Stimulated activated CD8-positive, alpha-beta memory T cell treated with anti-CD3 and anti-CD28 coated beads, Interleukin-15, amount 100 ng/mL, for 24 hours (primary cell): ENCODE measurements at places on chromosomes 2 and 18.

GRCh38 chr2:203804764-203805485 is 62.6 kb upstream of the CTLA4 start:
- DNase-seq: no peak

- DNase-seq: no peak
These were observed 39.4 kb upstream of the ZNF397 start for GRCh38 chr18:35201256-35201931.

DNA sequence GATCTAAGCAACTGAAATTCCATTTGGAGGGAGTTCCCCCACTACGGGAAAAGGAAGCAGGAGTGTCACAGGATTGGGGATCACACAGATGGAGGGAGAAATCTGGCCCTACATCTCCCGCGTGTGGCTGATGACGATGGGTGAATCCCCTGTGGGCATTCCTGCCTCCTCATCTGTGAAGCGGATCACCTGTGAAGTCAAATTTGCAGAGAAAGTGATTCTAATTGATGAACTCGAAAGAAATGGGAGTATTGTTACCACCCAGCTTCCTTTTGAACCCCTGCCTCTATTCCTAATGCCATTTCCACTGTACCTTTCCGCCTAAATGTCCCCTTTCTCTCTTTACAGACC is 92.0 kb downstream of the CMPK2 start:
- no peak for DNase-seq

- DNase-seq: no peak
These were observed 27.1 kb downstream of the DAPL1 start for GRCh38 chr2:158822193-158822592.

DNA sequence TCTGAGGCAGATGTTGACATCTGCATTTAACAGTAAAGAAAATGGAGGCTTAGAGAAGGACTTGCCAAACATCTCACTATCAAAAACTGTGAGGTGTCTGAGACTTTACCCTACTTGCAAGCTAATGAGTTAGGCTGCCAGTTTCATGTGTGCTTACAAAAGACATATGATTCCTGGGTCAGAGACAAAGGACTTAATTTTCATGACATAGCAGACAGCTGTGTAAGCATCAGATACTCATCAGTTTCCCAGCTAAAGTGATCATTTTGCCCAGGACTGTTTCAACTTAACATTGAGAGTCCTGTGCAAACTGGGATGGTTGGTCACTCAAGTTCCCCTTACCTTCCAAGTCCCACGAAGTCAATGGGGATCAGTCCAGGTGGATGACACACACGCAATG is 18.9 kb upstream of the DAPL1 start:
- DNase-seq: no peak

GRCh38 chr2:170722301-170722700 is 7.2 kb downstream of the SP5 start:
- DNase-seq: no peak

- DNase-seq: no peak
These were observed 185.5 kb upstream of the SETBP1 start for GRCh38 chr18:44495151-44495550.

GRCh38 chr2:238523158-238524110 is 96.7 kb downstream of the ASB1 start:
- no peak for DNase-seq
